ENCODE measurements at places on chromosomes 12 and 14. TPM values are rescaled to one million over a fixed set of nuclear protein-coding genes. Genes with fewer than 3 reads are reported as not detected.

The CACNA1C gene
- 121 TPM for total RNA-seq

DNA sequence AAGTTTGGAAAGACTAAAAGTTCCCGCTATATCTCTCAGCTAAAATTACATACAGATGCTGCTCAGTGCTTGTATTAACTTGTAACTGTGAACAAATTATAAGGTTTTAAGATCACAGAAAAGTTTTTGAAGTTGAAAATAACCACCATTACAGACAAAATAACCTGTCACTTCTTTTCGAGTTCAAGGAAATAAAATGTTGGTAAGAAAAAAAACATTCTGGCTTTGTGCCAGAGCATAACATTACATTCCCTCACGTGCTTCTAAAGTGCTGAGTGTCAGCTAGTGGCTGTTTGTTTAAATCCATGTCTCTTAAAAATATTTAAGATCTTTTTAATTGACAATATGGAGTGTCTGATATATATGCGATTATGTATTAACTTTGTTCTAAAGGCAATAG lies 27.2 kb upstream of the ADAMTS20 start:
- no peak for DNase-seq

- no peak for DNase-seq
Measured at GRCh38 chr12:3820122-3820521, 53.1 kb downstream of the PARP11 start.

DNA sequence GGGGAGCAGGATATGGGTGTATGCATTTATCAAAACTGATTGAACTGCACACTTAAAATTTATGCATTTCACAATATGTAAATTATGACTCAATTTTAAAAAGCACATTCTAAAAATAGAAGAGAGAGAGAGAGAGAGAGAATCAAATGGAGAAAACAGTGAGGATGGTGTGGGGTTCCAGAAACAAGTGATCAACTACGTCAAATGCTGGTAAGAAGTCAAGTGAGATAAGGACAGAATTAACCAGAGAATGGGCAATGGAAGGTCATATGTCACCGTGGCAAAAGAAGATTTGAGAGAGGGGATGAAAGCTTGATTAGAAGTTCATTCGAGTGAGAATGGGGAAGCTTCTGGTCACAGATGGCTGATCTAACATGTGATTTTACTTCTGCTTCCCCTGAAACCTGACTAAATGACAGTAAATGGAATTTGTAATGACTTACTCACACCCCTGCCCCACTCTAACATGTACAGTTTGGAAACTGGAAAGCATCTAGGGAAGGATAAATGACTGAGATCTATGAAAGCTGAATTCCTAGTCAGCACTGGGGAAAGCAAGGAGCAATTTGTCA lies 276.5 kb upstream of the AMIGO2 start:
- no peak for DNase-seq

The CLEC4C gene
- total RNA-seq: not detected

- no peak for DNase-seq
Measured at GRCh38 chr14:69693145-69693544, 73.8 kb upstream of the SRSF5 start.

GRCh38 chr12:12999271-12999958 lies 650 bp downstream of the HEBP1 start:
- no peak for DNase-seq

DNA sequence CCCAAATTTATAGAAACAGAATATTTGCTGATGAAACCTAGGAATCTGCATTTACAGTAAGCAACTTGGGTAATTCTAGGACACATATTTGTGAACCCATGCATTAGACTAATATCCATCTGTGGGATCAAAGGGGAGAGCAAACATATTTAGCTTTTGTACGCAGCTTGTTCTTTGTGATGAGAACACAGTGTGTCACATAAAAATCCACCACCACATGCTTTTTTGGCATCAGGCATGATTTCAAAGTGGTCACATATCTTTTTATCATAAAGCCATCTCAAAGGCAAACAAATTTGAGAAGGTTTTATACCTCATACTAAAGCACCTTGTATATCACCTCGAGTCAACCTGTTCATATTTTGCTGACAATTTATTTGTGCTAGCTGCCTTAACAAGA lies 15.7 kb downstream of the DNAL1 start:
- no peak for DNase-seq

DNA sequence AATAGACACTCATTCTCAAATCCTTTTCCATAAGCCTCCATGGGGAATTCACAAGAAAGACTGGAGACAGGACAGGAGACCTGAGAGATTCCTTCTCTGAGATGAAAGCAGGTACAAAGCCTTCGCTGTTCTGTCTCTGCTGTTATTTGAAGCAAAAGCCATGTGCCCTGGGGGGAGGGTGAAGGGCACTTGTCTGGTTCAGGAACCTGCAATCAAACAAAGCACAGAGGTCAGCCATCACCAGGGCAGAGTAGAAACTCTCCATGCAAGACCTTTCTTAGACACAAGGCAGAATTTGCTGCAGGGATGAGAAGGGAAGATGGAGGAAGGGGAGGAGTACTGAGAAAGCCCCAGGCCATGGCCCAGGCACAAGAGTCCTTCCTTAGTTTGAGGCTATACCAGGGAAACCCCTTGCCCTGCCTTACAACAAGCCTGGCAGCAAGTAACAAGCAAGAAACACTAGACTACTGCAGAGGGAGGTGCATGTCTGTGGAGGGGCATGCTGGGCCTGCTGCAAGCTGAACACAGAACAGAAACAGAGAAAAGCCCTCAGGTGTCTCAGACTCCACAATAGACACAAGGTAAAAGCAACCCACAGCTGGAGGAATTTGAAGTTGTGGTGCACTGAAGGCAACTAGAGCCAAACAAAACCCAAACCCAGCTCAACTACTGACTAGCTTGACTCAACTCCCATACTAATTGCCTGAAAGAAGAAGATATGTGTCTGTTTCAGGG lies 7.8 kb upstream of the ART4 start:
- DNase-seq: no peak

- no peak for DNase-seq
Measured at GRCh38 chr12:58416236-58416635, 474.9 kb downstream of the ATP23 start.

- no peak for DNase-seq
Measured at GRCh38 chr12:92136965-92137721, 8.5 kb downstream of the BTG1 start.

GRCh38 chr12:118984161-118984943 lies 3.0 kb downstream of the SRRM4 start:
- DNase-seq: no peak
